Neural crest cell (in vitro differentiated cells): ENCODE measurements at places on chromosomes 16 and 17. TPM values are rescaled to one million over a fixed set of nuclear protein-coding genes. Genes with fewer than 3 reads are reported as not detected.
A peak's percentile ranks its signal among the peaks of the same experiment; 100 is the strongest.

GRCh38 chr17:2412561-2413021, 11.7 kb upstream of the MNT start:
- H3K27ac ChIP-seq, result peak overlapping the region; percentile 43
- peaks cover 5% of the 10 kb centered on the region for H3K36me3 ChIP-seq

DNA sequence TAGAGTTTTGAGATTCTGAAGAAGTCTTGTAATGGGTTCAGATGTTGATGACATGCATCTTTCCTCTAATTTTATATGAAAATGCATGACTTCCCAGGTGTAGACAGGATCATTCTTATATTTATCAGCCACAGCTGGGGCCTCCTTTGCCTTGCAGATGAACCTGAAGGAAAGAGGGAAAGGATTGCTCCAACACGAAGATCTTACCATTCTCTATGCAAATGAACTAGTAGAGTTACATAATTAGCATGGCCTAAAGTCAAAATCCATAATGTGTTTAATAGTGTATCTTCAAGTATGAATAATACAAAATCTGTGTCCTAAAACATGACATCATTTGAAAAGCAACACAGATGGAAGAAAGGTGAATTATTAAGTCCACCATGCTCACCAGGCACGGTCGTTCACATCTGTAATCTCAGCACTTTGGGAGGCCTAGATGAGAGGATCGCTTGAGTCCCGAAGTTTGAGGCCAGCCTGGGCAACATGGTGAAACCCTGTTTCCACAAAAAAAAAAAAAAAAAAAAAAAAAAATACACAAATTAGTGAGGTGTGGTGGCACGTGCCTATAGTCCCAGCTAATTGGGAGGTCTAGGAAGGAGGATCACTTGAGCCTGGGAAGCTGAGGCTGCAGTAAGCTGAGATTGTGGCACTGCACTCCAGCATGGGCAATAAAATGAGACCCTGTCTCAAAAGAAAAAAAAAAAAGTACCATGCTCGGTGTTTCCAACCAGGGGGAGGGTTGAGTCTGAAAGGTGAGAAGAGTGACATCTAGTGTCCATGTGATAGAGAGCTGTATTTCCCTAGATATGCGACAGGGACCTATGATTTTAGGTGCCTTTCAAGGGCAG, 6.3 kb downstream of the VWA3A start:
- H3K27ac ChIP-seq, result no peak overlapping the region
- peaks cover 16% of the 10 kb centered on the region for H3K27me3 ChIP-seq
- H3K4me3 ChIP-seq, result no peak overlapping the region
- no peaks in the 10 kb centered on the region for H3K4me1 ChIP-seq

DNA sequence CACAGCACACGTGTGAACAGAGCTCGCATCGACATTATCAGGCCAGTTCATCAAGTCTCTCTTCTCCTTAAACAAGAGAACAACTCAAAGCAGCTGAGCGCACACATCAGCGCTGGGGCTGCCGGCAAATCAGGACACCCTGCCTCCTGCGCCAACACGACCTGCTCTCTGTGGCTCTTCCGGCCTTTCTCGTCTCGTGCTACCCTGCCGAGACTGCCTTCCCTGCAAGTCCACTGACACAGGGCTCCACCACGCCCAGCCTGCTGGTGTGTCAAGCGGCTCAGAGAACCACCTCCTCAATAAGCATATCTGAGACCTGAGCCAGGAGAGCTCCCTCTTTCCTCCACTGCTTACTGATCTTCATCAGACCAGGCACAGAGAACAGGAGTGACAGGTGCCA, 96.9 kb downstream of the ZNF778 start:
- peaks cover 41% of the 10 kb centered on the region for H3K4me1 ChIP-seq
- H3K4me3 ChIP-seq, result peak overlapping the region; percentile 35
- peaks cover 6% of the 10 kb centered on the region for H3K36me3 ChIP-seq
- peak overlapping the region; percentile 75 for H3K27ac ChIP-seq
- H3K27me3 ChIP-seq, result no peaks in the 10 kb centered on the region

TRIM47 gene
- total RNA-seq, result 0.91 and 1.9 TPM in 2 replicates

GRCh38 chr16:29029168-29029994, 44.5 kb downstream of the LAT start:
- no peak overlapping the region for H3K27ac ChIP-seq
- no peak overlapping the region for H3K4me3 ChIP-seq
- H3K36me3 ChIP-seq, result no peaks in the 10 kb centered on the region
- peaks cover 2% of the 10 kb centered on the region for H3K27me3 ChIP-seq
- DNase-seq, result no peak

- no peaks in the 10 kb centered on the region for H3K27me3 ChIP-seq
- DNase-seq, result no peak
These were observed 16.9 kb downstream of the ADAD2 start for GRCh38 chr16:84207879-84208278.

- no peaks in the 10 kb centered on the region for H3K36me3 ChIP-seq
- peak; percentile 45 for DNase-seq
- peaks cover 2% of the 10 kb centered on the region for H3K27me3 ChIP-seq
These were observed 32.8 kb downstream of the CACNA1G start for GRCh38 chr17:50593321-50593720.

DNA sequence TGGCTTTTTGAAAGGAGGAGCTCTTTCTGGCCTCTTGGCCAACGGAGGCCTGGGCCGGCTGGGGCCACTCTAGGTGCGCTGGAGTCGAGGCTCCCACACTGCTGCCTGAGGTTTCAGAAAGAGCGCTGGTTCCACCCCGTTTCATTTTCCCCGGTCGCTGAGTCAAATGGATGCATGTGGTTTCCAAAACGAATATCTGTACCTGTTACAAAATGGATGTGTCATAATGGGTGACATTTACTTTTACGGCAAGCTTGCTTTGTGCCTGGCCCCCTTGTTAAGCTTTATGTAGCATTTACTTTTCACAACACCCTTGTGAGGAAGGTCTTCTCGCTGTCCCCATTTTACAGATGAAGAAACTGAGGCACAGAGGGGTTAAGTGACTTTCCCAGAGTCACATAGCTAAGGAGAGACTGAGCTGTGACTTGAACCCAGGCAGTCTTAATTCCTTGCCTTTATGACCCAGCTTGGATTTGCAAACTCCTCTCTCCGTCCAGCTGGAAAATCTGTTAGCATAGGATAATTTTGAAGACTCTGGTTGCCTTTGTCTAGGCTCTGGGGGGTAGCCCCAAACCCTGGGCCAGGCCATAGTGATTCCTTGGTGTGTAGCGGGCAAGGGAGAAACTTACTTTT, 10.6 kb downstream of the KSR1 start:
- DNase-seq, result no peak
- no peaks in the 10 kb centered on the region for H3K27me3 ChIP-seq
- H3K27ac ChIP-seq, result no peak overlapping the region
- H3K4me3 ChIP-seq, result no peak overlapping the region
- H3K4me1 ChIP-seq, result peaks cover 36% of the 10 kb centered on the region

DNA sequence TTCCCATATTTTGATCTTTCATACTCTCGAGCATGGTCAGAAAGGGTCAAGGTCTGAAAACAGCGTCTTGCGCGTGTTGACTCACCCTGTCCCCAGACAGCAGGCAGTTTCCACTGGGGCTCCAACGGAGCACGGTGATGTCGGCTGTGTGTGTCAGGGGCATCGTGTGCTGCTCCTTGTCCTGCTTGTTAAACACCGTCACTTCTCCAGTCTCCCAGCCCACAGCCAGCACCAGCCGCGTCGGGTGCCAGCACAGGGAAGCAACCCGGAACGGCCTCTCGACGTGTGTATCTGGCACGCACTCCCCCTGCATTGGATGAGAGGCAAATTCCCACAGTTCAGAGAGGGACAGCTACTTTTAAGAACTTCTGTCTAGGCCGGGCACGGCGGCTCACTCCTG, 9.6 kb downstream of the IFT140 start:
- no peaks in the 10 kb centered on the region for H3K27me3 ChIP-seq
- H3K36me3 ChIP-seq, result peaks cover 25% of the 10 kb centered on the region
- peak overlapping the region; percentile 62 for H3K27ac ChIP-seq
- DNase-seq, result no peak
- no peak overlapping the region for H3K4me3 ChIP-seq

- no peak overlapping the region for H3K27ac ChIP-seq
- DNase-seq, result no peak
- no peak overlapping the region for H3K4me3 ChIP-seq
- peaks cover 39% of the 10 kb centered on the region for H3K27me3 ChIP-seq
These were observed 24.5 kb downstream of the TBX2 start for GRCh38 chr17:61423967-61424649.

DNA sequence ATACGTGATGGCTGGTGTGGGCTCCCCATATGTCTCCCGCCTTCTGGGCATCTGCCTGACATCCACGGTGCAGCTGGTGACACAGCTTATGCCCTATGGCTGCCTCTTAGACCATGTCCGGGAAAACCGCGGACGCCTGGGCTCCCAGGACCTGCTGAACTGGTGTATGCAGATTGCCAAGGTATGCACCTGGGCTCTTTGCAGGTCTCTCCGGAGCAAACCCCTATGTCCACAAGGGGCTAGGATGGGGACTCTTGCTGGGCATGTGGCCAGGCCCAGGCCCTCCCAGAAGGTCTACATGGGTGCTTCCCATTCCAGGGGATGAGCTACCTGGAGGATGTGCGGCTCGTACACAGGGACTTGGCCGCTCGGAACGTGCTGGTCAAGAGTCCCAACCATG, 5.6 kb downstream of the MIEN1 start:
- no peak for DNase-seq
- no peak overlapping the region for H3K27ac ChIP-seq
- no peaks in the 10 kb centered on the region for H3K27me3 ChIP-seq
- peaks cover 4% of the 10 kb centered on the region for H3K4me1 ChIP-seq

GRCh38 chr16:81517629-81518438, 73.2 kb downstream of the CMIP start:
- no peaks in the 10 kb centered on the region for H3K27me3 ChIP-seq
- H3K4me1 ChIP-seq, result peaks cover 41% of the 10 kb centered on the region
- no peak overlapping the region for H3K27ac ChIP-seq
- H3K4me3 ChIP-seq, result no peak overlapping the region
- no peak for DNase-seq
- H3K36me3 ChIP-seq, result peaks cover 6% of the 10 kb centered on the region

GRCh38 chr16:69823831-69824563, 61.9 kb downstream of the WWP2 start:
- no peaks in the 10 kb centered on the region for H3K36me3 ChIP-seq
- H3K27me3 ChIP-seq, result no peaks in the 10 kb centered on the region
- no peak for DNase-seq
- no peak overlapping the region for H3K4me3 ChIP-seq
- no peak overlapping the region for H3K27ac ChIP-seq

DNA sequence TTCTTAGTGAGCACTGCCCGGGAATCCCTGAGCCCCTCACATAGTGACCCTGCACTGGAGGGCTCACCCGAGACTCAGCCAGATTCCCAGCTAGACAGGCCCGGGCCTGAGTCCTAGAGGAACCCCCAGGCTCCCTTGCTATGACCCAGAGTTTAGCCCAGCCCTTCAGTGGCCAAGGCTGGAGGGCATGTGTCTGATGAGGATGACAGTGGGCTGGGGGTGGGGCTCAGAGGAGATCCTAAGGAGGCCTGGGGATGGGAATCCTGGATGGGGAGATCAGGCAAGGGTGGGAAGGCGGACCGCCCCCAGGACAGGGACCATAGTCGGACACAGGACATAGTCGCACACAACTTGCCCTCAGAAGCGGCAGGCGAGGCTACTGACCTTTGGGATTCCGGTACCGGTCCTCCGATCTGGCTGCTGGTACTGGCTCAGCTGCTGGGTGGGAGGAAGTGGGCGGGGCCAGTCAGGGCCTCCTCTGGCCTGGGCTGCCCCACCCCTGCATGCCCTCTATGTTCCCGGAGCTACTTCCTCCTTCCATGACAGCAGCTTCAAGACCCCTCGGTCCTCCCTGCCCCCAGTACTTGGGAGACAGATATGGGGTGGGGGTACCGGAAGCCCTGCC, 1.1 kb downstream of the CD79B start:
- H3K36me3 ChIP-seq, result no peaks in the 10 kb centered on the region
- H3K27ac ChIP-seq, result peak overlapping the region; percentile 23
- no peak overlapping the region for H3K4me3 ChIP-seq
- DNase-seq, result no peak

SIRT7 gene
- total RNA-seq, result 25.5 and 26.2 TPM in 2 replicates

DNA sequence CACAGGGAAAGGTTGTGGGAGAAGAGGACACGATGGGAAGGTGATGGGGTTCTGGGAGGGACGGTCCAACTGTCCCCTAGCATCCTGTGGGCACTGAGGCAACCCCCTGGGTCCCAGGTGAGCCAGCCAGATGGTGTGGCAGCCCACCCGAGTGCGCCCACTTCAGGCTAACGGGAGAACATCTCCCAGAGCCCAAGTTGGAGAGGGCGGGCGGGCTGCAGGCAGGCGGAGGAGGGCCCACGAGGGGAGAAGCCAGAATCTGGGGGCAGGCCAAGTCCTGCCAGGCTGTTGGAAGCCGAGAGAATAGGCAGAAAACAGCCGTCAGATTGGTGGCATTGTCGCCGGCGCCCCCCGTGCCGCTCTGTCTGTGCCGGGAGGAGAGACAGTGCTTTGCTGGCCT, 13.8 kb upstream of the ABCC3 start:
- H3K36me3 ChIP-seq, result no peaks in the 10 kb centered on the region
- H3K4me3 ChIP-seq, result no peak overlapping the region
- H3K27ac ChIP-seq, result no peak overlapping the region
- H3K4me1 ChIP-seq, result peaks cover 11% of the 10 kb centered on the region

DNA sequence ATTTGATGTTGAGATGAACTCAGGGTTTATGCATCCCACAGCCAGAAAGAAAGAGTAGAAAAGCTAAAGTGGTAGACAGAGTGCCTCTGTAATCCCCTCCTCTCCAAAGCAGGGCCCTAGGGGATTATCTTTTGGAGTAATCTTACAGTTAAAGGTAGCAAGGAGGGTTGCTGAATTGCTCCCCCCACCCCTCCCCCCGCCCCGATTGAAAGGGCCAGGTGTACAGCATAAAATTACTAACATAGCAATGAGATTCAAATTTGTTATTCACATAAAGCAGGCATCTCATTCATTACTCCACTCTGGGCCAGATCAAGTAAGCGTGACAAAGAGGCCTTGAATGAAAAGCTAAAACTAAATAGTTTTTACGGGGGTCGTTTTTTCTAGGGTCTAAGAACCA, 72.7 kb downstream of the STH start:
- no peak overlapping the region for H3K4me3 ChIP-seq
- no peak for DNase-seq
- no peaks in the 10 kb centered on the region for H3K27me3 ChIP-seq
- H3K36me3 ChIP-seq, result peaks cover 11% of the 10 kb centered on the region
- H3K4me1 ChIP-seq, result peaks cover 30% of the 10 kb centered on the region

TMC7 gene
- total RNA-seq, result 3.1 and 3.9 TPM in 2 replicates

KRT20 gene
- total RNA-seq, result not detected in 2 replicates

STAC2 gene
- 1.0 and 1.2 TPM in 2 replicates for total RNA-seq

DNA sequence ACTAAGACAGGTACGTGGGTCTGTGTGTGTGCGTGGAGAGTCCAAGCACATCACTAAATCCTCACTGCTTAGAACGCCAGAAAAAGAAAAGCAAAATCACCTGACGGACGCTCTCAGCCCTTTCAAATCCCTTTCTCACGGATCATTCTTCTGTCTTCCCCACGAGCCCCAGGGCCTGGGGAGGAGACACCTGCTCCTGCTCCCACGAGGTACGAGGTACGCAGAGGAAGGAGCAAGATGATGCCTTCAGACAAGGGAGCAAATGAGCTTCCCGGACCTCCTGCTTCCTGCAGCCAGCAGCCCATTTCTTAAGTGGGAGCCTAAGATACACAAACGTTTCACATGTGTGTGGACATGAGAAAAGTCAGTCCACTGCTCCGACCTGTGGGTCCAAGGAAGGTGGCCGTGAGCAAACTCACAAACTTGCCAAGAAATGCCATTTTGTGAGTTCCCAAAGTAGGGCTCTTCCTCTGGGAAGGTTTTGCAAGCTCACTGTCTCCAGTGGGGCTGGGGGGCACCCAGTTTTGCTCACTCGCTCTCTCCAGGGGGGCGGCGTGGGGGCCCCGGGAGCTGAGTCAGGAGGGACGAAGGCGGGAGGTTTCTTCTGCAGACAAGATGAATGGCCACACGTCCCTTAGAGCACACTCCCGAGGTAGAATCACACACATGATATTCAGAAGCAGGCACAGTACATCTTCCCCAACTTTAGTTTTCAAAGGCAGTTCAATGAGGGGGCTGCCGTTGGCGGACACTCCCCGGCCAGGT, 68.1 kb downstream of the MRM3 start:
- no peak for DNase-seq
- H3K36me3 ChIP-seq, result peaks cover 5% of the 10 kb centered on the region
- peak overlapping the region; percentile 35 for H3K27ac ChIP-seq
- H3K27me3 ChIP-seq, result no peaks in the 10 kb centered on the region
- H3K4me3 ChIP-seq, result no peak overlapping the region
